ENCODE measurements at places on chromosomes 12 and 14. TPM values are rescaled to one million over a fixed set of nuclear protein-coding genes. Genes with fewer than 3 reads are reported as not detected.

The SGPP1 gene
- 18.9 TPM for total RNA-seq

GRCh38 chr14:72000907-72001306 is 68.7 kb downstream of the RGS6 start:
- no peak for DNase-seq

DNA sequence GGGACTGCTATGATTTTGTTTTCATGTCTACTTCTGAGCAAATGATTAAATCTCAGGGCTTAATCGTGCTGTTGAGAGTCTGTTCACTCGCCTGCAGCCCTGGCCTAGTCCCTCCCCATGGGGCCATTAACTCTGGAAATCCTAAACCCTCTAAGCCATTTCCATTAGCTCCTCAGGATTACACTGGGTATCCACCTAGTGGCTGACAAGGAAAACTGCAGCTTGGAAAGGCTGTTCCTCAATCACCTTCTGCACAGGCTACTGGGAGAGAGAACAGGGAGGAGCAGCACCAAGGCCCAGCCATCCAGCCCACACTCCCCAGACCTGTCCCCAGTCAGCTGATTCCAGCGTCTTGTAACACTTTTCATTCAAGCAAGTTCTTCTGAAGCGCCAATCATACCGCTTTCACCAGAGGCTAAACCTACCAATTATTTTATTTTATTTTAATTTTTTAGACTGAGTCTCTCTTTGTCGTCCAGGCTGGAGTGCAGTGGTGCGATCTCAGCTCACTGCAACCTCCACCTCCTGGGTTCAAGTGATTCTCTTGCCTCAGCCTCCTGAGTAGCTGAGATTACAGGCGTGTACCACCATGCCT is 48.7 kb downstream of the NEUROD4 start:
- DNase-seq, result peak; percentile 10

The FSCB gene
- not detected for total RNA-seq

- DNase-seq, result no peak
Observed at GRCh38 chr12:100913872-100914592, 119.5 kb downstream of the ANO4 start.

All from epithelial cell of proximal tubule (primary cell).